ENCODE measurements at places on chromosomes 3 and 15. TPM values are rescaled to one million over a fixed set of nuclear protein-coding genes. Genes with fewer than 3 reads are reported as not detected.

GRCh38 chr3:120209425-120209824 lies 75.6 kb downstream of the GPR156 start:
- no peak for DNase-seq

The CCR8 gene
- polyA plus RNA-seq = not detected

DNA sequence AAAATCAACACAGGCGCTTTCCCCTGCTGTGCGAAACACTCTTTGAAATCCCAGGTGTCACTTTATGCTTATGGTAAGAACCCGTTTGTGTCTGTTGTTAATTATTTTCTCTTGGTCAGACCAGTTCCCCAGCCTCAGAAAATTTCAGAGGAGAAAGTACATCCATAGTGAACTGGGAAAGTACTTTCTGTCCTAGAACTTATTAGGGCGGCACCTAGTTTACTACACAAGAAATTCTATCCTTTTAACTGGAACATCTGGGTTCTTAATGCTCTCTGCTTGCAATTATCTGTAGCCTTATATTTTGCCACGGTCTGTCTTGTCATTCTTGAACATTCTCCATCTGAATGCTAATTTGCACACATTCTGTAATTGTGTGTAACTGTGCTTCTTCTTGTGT lies 215.0 kb downstream of the PTPRG start:
- no peak for DNase-seq

The SYNPR gene
- not detected for polyA plus RNA-seq

GRCh38 chr3:17339132-17339575 lies 403.3 kb downstream of the TBC1D5 start:
- DNase-seq = no peak

The PLIN1 gene
- polyA plus RNA-seq = 0.68 TPM

The CCR2 gene
- polyA plus RNA-seq = 2.1 TPM

- no peak for DNase-seq
These were observed 39.6 kb downstream of the VPS13C start for GRCh38 chr15:62020576-62021160.

DNA sequence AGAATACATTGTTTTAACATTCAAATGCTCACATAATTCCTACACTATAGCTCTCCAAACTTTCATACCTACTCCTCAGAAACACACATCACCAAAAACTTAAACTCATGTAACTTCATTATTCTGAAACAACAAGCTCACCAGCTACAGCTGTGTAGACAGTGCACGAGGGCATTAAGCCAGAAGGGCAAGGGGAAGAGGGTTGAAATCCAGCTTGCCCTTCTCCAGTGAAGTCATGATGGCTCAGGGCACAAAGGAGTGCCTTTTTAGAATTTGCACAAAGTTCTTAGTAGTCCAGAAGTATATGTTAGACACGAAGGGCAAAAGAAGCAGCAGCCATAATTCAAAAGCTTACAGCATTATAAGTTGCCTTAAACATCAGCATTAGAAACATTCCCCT lies 8.6 kb downstream of the SLC12A6 start:
- DNase-seq = no peak

GRCh38 chr3:194261581-194262063 lies 89.5 kb downstream of the CPN2 start:
- DNase-seq = no peak

The FANCD2OS gene
- not detected for polyA plus RNA-seq

GRCh38 chr3:53997476-53997875 lies 105.8 kb upstream of the SELENOK start:
- no peak for DNase-seq

DNA sequence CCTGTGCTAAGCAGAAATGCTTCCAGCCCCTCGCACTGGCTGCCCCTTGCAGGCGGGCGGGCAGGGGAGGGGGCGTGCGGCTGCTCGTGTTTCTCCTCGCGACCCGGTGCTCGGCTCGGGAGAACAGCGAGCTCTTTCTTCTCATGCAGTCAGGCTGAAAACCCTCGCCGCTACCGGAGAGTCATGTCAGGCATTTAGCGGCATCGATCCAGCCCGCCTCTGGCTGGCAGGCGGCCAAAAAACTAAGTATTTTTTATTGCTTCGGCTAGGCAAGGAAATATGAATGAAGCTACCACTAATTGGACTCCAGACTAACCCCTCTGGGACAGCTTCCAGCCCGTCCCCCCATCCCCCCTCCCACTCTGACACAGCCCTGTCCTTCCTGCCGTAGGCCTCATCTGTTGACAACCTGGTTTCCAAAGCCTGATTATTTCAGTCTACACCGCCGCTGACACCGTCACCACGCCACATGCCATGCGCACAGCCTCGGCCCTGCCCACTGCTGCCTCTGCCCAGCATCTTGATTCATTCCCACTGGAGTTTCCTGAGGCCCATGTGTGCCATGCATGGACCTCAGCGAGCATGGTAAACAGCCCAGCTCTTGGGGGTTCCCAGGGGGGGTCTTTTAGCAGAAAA lies 35.3 kb downstream of the TLE3 start:
- DNase-seq = peak; percentile 63

GRCh38 chr3:5494905-5495519 lies 307.5 kb downstream of the EDEM1 start:
- DNase-seq = no peak

The UTS2B gene
- polyA plus RNA-seq = 0.24 TPM

The CIDEC gene
- not detected for polyA plus RNA-seq

GRCh38 chr15:100692671-100693070 lies 90.3 kb downstream of the ASB7 start:
- DNase-seq = no peak

The CHL1 gene
- 19.2 TPM for polyA plus RNA-seq

The LRRC34 gene
- 10.8 TPM for polyA plus RNA-seq

The TRH gene
- 0.51 TPM for polyA plus RNA-seq

DNA sequence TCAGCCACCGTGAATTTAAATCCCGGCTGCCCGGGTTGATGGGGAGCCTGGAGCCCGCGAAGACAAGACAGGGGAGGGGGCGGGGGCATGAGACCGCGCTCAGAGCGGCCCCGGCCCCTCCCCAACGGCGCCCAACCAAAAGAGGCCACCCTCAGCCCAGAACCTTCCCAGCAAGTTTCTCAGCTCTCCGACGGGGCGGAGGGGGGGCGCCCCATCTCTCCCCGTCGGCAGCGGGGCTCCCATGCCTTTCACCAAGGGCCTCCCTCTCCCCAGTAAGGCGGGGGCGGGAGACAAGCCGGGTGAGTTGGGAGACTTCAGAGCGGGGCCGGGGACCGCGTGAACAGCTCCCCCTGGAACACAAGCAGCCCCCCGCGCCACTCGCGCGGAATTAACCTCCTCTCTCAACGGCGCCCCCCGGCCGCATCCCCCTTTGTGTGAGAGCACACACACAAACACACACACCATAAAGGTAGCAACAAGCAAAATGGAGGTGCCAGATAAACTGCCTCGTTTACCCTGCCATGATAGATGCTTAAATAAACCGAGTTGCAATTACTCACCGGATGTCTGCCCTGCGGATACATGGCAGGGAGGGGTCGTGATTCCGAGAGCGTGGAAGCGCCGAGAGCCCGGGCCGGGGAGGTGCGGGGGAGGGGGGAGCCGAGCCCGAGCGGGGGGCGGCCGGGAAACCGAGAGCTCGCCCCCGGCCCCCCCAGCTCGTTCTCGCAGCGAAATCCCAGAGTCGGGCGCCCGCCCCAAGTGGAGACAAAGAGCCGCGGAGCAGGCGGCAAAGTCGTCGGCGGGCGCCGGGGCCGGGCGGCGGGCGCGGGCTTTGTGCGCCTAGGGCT lies 1.3 kb downstream of the TLE3 start:
- no peak for DNase-seq

- no peak for DNase-seq
These were observed 20.9 kb downstream of the KAT2B start for GRCh38 chr3:20060974-20061685.

DNA sequence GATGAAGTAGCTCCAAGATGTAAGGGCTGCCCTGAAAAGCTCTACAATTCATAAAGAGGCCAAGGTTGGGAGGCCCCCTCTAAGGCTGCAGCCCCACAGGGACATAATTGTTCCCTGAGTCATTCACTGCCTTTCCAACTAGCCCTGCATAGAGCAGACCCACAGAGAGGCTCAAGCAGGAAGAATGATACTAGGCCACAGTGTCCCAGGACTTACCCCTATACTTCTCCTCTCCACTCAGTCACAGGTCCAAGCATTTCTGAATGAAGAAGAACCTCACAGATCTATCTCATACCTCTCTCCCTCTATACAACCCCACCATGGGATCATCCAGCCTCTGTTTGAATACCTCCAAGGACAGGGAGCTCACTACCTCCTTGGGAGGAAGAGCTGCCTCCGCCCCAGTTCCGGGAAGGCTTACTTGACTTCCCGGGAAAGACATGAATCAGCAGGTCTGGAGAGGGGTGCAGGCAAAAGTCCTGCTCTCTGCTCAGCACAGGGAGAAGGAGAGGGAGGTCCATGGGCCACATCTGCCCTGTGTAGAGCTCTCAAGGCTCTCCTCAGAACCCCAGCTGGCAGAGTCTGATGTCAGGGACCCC lies 6.9 kb upstream of the SKIC8 start:
- no peak for DNase-seq

- no peak for DNase-seq
These were observed 41.4 kb upstream of the ST3GAL6 start for GRCh38 chr3:98721776-98722175.

DNA sequence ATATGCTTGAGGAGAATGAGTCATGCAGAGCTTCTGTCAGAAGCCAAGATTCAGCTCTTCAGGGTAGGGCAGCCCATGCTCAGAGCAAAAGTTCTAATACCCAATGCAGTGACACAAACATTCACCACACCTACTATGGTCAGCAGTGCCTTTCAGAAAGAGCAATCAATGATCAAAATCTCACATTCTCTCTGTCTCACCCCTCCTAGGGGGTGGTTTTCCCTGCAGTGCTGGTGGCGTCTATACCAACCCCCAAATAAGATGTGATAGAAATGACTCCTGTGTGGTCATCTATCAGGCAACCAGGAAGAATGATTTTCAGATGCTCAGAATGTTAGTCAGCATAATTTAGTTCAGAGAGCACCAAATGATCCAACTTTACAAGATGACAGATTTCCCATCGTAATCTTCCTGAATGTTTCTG lies 385.3 kb downstream of the NTRK3 start:
- no peak for DNase-seq

GRCh38 chr3:50811893-50812292 lies 137.2 kb downstream of the DOCK3 start:
- no peak for DNase-seq

DNA sequence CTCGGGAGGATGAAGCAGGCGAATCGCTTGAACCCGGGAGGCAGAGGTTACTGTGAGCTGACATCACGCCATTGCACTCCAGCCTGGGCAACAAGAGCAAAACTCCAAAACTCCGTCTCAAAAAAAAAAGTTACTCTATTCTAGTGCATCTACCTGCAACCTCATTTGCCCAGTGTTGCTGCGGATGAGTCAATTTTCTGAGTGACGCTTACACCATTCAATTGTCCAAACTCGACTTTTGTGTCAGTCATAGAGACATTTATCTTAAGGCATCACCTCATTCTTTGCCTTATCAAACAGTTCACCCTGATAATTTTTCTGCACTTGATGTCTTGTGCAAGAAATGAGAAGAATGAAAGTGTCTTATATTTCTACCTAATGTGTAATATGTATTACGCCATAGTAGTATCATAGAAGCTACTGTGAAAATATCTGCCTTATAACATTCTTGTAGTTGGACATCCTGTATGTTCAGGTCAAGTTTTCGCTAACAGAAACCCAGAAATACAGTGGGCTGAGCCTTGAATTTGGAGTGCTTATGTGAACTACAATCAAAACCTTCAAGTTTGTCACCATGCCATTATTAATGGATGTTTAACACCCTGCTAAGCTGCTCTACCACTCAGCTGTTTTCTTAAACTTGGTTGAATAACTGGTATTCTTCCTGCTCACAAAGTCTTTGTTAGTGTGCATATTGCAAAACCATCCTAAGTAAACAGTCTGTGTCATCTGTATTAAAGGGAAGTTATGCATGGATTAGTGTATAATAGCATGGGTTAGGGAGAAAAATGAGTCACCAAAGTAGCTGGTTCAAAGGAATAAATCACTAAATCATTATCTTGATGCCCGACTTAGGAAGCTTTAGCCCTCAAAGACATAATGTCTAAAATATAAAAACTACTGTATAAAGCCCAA lies 531.0 kb upstream of the NR2F2 start:
- DNase-seq = no peak

The CTXND1 gene
- 10.4 TPM for polyA plus RNA-seq

The AP3B2 gene
- 3.4 TPM for polyA plus RNA-seq

GRCh38 chr3:118909763-118910162 lies 124.9 kb downstream of the IGSF11 start:
- no peak for DNase-seq

The NRROS gene
- 4.2 TPM for polyA plus RNA-seq

The BCL2A1 gene
- 0.32 TPM for polyA plus RNA-seq

GRCh38 chr15:98795980-98796379 lies 147.6 kb downstream of the IGF1R start:
- no peak for DNase-seq

- no peak for DNase-seq
These were observed 9.6 kb upstream of the FAM107A start for GRCh38 chr3:58586776-58587192.

GRCh38 chr3:13420831-13421765 lies 976 bp upstream of the NUP210 start:
- no peak for DNase-seq

DNA sequence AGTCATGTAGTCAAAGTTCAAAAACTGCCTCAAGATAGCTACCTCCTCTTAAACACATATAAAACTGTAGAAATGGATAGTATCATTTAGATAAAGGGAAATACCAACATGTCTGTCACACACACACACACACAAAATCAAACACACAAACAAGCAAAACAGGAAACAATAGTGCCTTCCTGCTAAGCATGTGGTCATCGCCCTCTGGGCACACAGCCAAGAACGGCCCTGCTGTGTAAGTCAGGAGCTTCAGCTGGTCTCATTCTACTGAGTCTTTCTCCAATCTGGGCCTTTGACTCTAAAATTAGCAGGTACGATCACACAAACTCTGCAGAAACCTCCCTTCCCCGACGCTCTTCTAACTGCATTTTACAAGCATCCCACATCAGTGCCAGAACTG lies 272.2 kb upstream of the CHRNA7 start:
- DNase-seq = no peak

The NR2E3 gene
- 0.39 TPM for polyA plus RNA-seq

GRCh38 chr3:102148598-102149337 lies 286.0 kb upstream of the ZPLD1 start:
- DNase-seq = no peak

DNA sequence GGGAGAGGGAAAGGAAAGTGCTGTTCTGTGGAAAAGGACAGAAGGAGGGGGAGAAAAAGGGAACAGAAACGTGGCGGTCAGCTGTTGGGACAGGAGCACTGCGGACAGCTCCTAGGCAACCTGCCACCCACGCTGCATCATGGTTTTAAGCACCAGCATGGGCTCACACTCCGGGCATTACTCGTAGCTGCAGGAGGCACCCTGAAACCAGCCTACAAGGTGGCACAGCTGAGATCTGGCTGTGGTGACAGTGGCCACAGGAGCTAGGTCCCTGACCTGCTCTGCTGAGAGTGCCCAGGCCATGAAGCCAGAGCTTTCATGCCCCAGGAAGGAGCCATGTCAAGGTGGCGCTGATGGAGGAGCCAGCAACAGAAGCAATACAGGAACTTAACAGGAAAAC lies 161.4 kb upstream of the ST8SIA2 start:
- no peak for DNase-seq

The SCAANT1 gene
- polyA plus RNA-seq = 0.74 TPM

- DNase-seq = no peak
These were observed 430.2 kb downstream of the LPP start for GRCh38 chr3:188584162-188584529.
